ENCODE measurements at places on chromosomes 7 and 10.
A peak's percentile ranks its signal among the peaks of the same experiment; 100 is the strongest.

DNA sequence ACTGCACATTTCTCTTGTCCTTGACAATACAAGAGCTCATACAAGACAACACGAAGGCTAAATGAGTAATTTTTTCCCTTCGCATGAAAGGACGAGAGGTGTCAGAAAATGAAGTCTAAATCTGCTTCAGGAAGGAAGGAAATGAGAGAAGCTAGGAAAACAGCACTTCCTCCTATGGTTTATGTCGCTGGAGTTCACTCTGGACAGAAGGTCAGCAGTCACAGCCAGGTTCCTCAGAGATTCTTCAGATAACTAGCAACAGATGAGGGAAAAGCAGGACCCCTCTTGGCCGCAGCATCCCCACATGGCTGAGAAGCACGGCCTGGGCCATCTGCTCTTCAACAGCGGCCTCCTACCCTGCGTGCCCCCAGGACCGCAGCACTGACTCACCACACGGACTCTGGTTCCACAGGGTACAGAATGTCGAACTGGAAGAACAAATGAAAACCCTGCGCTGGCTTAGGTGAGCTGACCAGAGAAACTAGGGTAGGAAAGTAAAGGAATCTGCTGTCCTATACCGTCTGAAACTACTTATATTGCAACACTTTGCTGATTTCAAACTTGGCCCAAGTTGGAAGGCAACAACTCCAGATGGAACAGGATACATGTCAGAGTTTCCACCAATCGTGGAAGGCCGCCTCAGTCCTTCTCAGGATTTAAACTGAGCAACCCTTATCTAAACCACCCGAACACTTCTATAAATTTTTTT, 26.3 kb downstream of the DNMBP start:
- DNase-seq, result no peak

DNA sequence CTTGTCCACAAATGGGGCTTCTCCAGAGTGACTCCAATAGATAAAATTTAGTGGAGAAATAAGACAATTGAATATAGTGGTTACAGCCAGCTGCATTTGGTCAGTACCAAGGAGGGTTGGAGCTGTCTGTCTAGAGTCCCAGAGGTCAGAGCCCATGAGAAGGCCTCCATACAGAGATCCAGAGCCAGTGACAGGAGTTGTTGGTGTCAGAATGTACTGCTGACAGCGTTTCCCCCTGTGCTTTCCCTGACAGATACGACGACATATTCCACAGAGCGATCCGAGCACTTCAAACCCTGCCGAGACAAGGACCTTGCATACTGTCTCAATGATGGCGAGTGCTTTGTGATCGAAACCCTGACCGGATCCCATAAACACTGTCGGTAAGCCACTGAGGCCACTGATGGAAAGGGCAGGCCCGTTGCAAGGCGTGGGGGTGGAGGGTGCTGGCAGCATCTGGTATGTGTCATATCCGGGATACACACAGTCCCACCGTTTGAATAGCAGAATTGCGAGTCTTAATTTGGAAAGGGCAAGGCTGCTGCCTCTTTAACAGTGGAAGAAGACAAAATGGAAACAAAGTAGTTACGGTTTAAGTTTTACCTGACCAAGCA, 483.6 kb downstream of the NRG3 start:
- DNase-seq, result no peak

GRCh38 chr7:134669845-134670373, 23.3 kb downstream of the BPGM start:
- peak; percentile 59 for DNase-seq

DNA sequence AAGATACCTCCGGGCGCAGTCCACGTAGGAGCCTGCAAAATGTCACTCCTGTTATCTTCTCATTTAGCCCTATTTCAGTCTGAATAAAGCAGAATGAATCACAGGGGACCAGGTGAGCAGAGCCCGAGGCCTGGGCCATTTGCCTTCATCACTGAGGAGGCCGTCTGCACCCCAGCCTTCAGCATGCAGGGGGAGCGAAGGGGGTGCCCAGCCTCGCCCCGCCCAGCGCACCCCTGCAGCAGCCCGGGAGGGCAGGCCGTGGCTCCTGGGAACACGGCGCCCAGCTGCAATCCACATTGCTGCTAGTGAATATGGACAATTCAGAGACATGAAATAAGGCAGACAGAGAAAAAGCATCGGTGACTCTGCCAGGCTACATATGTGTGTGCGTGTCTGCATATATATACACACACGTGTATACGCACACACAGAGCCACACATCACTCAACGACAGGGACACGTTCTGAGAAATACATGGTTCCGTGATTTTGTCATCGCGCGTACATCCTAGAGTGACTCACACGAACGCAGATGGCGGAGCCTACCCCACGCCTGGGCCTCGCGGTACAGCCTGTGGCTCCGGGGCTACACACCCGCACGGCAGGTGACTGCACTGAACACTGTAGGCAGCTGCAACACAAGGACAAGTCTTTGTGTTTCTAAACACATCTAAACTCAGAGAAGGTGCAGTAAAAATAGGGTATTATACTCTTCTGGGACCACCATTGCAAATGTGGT, 15.2 kb upstream of the ELFN1 start:
- DNase-seq, result no peak

DNA sequence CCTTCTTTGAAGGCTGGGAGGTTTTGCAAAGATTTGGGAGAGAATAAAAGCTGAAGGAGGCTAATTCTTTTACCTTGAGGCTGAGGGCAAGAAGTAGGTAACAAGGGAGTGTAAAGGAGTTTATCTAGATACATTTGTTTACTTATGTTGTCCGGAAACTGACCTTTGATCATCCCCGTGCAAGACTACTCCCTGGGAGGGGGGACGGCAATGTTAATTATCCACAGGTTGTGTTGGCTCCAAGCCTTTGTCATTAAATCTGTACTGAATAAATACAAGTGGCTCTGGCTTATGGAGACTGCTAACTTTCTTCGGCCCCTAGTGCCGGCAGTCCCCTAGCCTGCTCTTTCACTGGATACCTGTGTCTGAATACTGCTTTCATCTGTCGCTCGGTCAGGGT, 1250.6 kb upstream of the LRRTM3 start:
- DNase-seq, result no peak

GRCh38 chr7:55483046-55483445, 89.3 kb downstream of the VOPP1 start:
- DNase-seq, result no peak

DNA sequence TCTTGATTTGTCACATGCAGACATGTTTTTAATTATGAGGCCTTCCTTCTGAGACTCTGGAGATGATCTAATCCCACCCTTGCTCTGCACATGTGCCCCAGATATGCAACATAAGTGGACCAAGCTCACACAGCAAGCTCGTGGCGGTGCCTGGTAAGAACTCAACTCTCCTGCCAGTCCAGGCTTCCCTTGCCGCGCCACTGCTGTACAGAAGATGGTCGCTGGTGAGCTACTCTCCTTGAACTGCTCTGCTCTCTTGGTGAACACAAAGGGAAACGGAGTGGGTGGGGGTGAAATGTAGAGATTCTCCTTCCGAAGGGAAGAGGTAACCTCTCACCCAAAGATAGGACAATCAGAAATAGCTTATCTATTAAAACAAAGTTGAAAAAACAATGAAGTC, 25.7 kb downstream of the MYOF start:
- no peak for DNase-seq

DNA sequence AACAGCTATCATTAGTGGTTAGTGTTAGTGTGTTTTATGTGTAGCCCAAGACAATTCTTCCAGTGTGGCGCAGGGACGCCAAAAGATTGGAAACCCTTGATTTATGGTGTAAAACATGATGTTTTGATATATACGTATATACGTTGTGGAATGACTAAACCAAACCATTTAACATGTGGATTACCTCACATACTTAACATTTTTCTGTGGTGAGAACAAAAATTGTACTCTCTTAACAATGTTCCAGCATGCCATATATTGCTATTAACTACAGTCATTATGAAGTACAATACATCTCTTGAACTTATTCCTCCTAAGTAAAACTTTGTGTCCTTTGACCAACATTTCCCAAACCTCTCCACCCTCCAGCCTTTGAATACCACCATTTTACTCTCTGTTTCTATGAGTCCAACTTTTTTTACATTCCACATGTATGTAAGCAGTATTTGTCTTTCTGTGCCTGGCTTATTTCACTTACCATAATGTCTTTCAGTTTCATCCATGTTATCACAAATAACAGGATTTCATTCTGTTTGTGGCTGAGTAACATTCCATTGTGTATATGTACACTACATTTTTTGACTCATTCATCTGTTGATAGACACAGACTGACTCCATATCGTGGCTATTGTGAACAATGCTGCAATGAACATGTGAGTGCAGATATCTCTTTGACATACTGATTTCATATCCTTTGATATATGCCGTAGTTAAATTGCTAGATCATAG, 42.2 kb upstream of the MAGI2 start:
- DNase-seq, result no peak

- no peak for DNase-seq
Observed at GRCh38 chr10:102678068-102678400, 33.8 kb downstream of the TRIM8 start.

- DNase-seq, result no peak
Observed at GRCh38 chr10:77820349-77820748, 106.2 kb downstream of the DLG5 start.

- DNase-seq, result no peak
Observed at GRCh38 chr7:133529861-133530260, 277.0 kb downstream of the EXOC4 start.

- no peak for DNase-seq
Observed at GRCh38 chr7:33038639-33039038, 23.9 kb downstream of the NT5C3A start.

DNA sequence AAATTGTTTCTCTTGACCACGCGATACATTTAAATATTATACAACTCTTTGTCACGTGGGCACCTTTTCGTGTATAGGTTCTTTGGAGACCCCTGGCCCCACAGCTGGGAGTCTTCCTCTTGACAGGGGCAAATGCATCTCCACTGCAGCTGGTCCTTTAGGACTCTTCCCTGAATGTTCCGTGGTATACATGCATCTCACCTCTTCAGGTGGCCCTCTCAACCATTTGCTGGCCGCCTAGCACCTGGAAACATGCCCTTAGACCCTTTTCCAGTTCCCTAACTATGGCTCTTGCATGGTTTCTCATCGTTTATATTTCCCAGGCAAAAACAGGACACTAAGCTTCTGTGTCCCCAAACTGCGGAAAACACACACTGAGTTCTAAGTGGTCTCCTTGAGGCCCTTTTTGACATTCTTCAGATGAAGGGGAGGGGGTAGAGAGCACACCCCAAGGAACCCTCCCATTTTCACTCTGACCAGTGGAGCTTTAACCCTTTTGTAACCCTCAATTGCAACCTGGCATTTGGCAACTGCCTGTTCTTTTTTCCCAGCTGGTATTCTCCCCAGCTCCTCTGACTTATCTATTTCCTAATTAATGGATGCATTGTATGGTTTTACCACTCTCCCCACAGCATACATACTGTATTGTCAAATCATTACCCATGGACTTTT, 20.6 kb downstream of the HNRNPA2B1 start:
- no peak for DNase-seq

- no peak for DNase-seq
Observed at GRCh38 chr7:127534636-127535035, 50.8 kb downstream of the GCC1 start.

DNA sequence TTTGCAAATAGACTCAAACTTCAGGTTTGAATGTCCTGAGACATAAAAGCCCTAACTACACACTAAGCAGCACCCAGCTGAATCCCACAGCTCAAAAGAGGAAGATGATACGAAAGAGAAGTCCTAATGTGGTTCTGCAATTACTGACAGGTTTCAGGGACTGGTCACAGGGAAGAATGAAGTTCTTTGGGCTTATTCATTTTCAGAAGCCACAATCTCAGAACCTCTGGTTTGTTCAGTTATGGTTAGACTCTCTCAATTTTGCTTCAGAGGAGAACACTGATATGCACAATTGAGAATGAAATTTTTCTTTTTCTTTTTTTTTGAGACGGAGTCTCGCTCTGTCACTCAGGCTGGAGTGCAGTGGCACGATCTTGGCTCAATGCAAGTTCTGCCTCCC, 94.6 kb upstream of the FAM180A start:
- no peak for DNase-seq

- DNase-seq, result no peak
Observed at GRCh38 chr7:27917119-27917518, 177.2 kb downstream of the TAX1BP1 start.

- no peak for DNase-seq
Observed at GRCh38 chr7:18520450-18521235, 25.1 kb downstream of the HDAC9 start.

- no peak for DNase-seq
Observed at GRCh38 chr7:137681657-137682562, 164.9 kb downstream of the DGKI start.

Data from stimulated activated CD4-positive, alpha-beta T cell treated with anti-CD3 and anti-CD28 coated beads, Interleukin-12 subunit alpha, Interleukin-12 subunit beta, amount 100 ng/mL, for 48 hours (primary cell).